ENCODE measurements at places on chromosomes 11 and 22. TPM values are rescaled to one million over a fixed set of nuclear protein-coding genes. Genes with fewer than 3 reads are reported as not detected.

Gene TMEM126A
- total RNA-seq, result 39.9 TPM

Gene OR4C11
- total RNA-seq, result not detected

Gene P4HA3
- total RNA-seq, result 2.6 TPM

Gene LRRC56
- total RNA-seq, result 0.64 TPM

Gene SCUBE2
- 0.97 TPM for total RNA-seq

Gene CYP2D6
- under 0.01 TPM for total RNA-seq
